ENCODE measurements at places on chromosomes 2 and 18.

- peak; percentile 45 for DNase-seq
These were observed 83.7 kb upstream of the B3GNT2 start for GRCh38 chr2:62112179-62112578.

DNA sequence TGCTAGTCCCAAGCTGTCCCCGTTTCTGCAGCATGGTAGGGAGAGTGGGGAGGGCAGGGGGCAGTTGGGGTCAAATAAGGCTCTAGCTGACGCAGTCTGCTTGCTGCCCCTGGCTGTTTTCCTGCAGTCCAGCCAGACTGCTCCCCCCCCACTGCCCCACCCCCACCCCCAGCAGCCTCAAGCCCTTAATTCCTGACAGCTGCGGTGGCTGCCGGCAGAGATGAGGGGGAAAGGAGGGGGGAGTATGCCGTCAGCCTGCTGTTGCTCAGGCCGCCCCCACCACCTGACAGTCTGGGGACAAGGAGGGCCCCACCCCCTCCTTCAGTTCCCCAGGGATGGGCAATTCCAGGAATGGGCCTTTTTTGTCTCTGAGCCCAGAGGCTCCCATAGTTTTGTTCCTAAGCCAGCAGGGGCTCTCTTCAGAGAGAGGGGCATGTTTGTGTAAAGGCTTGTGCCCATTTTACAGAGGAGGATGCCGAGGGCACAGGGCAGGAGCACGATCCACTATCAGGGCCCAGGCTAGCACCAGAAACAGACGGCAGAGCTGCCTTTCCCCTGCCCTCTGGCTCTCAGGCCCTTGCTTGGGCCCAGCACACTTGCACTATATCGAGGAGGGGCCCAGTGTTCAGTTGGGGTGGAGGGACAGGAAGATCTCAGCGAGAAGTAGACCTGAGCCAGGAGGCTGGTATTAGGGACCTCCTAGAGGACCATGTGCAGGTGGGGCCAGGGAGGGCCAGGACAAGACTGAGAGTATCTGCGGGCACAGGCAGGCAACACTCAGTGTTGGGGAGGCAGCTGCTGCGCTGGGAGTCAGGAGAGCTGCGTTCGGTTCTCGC, 1.5 kb upstream of the WNT10A start:
- DNase-seq = no peak

DNA sequence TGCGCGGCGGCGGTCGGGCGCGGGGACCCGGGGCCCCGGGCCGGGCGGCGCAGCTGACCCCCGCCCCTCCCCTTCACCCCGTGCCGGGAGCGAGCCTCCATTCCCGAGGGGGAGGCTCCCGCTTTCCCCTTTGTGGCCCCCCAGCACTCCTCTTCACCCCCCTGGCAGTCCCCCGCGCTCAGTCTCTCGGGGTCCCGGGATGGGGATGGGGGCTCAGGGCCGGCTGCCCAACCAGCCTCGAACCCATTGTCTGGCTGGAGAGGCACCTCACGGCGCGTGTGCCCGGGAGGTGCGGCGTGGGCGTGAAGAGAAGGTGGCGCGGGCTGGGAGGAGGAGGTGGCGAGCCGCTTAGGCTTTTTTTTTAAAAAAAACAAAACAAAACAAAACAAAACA, 748 bp downstream of the FMNL2 start:
- DNase-seq = peak; percentile 32

- DNase-seq = no peak
These were observed 297.9 kb downstream of the LRATD1 start for GRCh38 chr2:14930441-14930840.

GRCh38 chr2:150133623-150134022, 353.8 kb downstream of the RND3 start:
- no peak for DNase-seq

DNA sequence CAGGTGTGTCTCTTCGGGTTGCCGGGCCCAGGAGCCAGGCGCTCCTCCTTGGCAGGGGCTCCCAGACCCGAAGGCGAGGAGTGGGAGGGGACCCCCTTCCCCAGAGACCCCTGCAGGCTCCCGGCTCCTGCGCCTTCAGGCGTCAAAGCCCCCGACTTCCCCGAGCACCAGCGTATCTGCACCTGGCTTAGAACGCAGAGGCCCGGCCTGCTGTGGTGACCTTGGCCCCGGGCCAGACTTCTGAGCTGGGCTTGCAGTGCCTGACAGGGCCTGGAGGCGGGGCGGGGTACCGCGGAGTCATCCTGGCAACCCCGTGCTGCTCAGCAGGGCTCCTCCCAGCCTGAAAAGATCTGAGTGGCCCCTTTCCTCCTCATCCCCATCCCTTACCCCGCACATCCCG, 27.0 kb downstream of the SKA1 start:
- DNase-seq = peak; percentile 38

GRCh38 chr2:241867776-241868420, 1.6 kb upstream of the RTP5 start:
- no peak for DNase-seq

DNA sequence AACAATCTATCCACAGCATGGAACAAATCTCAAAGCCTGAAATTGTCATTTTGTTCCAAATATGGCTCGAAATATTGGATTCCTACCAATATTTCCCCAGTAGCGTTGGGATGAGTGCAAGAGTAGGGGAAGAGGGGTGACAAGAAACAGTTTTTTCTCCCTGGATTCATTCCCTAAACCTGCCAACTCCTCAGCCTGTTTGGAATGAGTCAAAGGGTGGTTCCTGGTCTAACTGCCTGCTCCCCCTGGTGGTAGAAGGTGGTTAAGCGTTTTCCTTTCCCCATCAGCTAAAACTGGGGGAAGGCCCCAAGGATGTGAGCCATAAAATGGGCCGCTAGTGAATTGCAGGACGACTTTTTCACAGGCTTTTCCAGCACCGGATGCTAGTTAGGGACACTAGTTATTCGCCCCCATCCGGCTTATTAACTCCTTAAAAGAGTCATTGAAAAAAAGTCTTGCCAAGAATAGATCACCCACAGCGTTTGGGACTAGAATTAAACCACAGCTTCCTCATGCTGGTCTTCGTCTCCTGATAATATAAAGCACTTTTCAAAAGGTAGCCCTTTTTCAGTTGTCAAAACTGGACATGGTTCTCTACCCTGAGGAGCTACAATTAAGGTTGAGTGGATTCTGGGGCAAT, 72.5 kb downstream of the DHRS9 start:
- peak; percentile 18 for DNase-seq

DNA sequence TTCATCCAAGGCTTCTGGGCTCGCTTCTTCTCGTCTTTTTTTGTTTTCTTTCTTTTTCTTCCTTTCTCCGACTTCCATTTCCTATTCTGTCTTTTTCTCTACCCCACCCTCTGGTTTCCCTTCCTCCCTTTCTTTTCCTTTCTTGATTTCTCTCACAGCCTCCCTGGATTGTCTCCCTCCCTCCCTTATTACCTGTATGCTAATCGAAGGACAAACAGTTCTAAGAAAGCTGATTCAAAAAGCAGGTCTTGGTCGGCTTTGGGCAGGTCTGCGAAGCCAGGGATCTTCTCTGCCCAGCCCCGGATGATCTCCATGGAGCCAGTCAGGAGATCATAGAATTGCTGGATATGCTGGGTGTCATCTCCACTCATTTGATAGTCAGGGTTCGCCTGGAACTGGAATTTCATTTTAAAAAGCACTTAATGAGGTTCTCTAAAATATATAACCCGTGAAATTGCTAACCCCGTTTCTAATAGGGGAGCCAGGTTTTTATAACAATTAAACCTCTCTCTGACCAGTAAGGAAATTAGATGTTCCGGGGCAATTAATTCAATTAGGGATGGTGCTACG, 5.9 kb downstream of the NR4A2 start:
- no peak for DNase-seq

GRCh38 chr2:144376460-144376859, 143.5 kb downstream of the ZEB2 start:
- no peak for DNase-seq

- DNase-seq = no peak
These were observed 145.5 kb downstream of the ADCYAP1 start for GRCh38 chr18:1050012-1050657.

DNA sequence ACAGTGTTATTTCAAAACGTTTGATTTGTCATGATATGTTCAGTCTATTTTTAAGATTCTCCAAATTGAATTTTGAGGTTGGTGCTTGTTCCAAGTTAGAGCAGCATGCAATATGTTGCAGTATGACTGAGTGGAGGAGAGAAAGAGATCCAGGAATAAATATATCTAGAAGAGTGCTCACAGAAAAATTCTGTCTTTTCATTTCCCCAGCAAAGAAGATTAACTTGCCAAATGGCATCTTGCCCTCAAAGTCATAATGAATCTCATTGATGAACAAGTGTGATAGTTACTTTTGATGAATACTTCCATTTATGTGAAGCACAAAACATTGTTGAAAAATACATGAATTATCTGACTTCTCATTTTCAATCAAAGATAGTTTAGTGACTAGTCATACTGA, 95.9 kb downstream of the KCNJ3 start:
- DNase-seq = no peak

- peak; percentile 23 for DNase-seq
These were observed 860.6 kb upstream of the ZEB2 start for GRCh38 chr2:145380436-145381017.

DNA sequence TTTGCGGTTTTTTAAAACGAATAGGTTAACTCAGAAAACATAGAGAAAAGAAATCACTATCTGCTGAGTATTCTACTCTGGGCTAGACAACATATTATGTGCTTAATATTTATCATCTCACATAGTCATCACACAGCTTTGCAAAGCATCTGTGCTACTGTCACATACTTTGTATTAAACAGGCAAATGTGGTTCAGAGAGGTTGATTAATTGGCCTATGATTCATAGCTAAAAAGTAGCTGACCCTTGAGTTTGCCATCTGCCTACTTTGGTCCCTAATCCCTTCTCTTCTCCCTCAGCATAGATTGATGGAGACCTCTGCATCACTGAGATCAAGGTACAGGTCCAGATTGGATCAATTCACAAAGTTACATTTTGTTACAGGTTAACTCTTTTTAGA, 21.4 kb downstream of the ANKRD30B start:
- DNase-seq = no peak

DNA sequence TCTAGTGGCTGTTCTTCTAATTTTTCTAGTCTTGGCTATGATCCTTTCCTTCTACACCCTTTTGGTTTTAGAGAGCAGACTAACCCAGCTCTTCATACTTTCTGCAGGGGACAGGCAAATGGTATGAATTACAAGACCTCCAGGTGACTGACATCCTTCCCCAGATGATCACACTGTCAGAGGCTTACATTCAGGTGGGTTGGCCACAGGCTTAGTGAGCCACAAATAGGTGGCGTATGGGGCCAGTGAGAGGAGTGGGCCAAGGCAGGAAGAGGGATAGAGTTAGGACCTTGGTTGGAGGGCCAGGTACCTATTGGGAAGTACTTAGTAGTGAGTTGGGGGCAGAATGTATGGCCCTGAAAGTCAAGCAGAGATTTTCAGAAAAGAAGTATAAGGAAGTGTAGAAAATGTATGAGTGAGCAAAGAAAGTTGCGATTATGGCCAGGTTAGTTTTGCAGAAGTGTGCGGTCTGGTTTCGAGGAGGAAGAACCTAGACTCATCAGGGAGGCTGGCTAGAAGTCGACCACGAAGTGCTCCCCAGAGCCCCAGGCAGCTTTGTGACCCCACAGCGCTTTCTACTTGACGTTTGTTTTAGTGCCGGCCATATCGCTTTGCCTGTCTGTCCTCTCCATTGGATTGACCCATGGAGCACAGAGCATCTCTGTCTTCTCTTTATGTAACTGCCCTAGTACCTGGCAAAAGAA, 20.0 kb downstream of the SFTPB start:
- DNase-seq = no peak

- DNase-seq = no peak
These were observed 4.4 kb downstream of the DYNC2LI1 start for GRCh38 chr2:43778233-43778632.

- DNase-seq = no peak
These were observed 126.7 kb downstream of the GALNT14 start for GRCh38 chr2:31011587-31011986.

DNA sequence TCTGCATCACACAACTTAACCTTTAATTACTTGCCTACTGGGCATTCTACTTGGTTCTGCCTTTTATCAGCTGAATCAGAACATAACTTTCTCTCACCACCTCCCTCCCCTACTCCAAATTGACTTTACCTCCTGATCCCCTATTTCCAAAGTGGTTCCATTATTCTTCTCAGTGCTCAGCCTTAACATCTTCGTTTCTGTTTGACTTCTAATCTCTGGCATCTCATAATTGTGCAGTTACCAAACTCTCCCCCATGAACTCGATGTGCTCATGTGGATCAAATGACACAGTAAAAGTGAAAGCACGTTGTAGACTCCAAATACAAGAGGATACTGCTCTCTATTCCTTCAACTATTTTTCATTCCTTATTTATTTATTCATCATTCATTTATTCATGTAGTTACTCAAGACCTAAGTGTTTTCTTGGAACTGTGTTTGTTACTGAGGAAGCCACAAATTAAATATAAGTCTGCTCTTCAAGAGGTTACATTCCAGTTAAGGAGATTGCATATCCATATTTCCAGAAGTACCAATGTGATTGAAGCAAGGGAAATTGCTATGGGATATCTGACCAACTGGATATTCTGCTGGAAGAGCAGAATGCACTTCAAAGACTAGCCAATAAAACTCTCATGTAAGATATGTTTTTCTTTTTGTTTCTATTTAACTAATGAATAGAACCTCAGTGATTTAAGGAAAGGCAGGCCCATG, 158.8 kb downstream of the TMEFF2 start:
- DNase-seq = no peak

GRCh38 chr2:69375494-69376353, 11.3 kb downstream of the GFPT1 start:
- DNase-seq = peak; percentile 21

DNA sequence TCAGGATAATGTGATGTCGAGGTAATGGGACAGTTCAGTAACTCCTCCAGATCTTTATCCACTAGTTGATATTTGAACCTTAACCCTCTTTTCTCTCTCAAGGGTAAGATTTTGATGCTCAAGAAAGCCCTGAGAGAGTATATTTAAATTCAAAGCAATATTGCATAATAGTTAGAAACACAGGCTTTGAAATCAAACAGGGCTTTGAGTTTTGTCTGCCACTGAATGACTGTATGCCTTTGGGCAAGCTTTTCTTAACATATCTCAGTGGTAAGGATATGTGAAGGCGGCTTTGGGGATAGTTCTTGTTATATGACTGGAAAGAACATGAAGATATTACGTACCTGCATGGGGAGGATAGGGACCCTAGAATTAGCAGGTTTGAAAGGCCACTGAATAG, 11.1 kb downstream of the ITPRID2 start:
- no peak for DNase-seq

- no peak for DNase-seq
These were observed 40.2 kb downstream of the INPP4A start for GRCh38 chr2:98484652-98485452.

- DNase-seq = no peak
These were observed 147.6 kb downstream of the CYP26B1 start for GRCh38 chr2:72000110-72000509.

- DNase-seq = no peak
These were observed 21.4 kb upstream of the TMEM177 start for GRCh38 chr2:119657466-119658145.

- peak; percentile 52 for DNase-seq
These were observed 128.6 kb downstream of the ZFP36L2 start for GRCh38 chr2:43097644-43098408.

DNA sequence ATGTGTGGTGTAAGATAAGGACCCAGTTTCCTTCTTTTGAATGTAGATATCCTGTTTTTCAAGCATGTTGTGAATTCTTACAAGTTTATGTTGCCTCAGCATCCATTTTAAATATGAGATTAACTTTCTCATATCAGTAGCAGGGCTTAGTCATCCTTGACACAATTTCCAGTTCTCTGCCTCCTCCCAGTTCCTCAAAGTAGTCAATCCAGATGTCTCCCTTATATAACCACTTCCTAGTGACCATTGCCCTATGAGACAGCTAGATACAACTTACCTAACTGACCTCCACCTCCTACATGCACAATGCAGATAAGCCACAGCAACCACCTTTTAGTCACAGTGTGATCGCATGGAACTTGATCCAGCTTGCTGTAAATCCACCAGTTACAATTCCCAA, 269.2 kb upstream of the ZNF521 start:
- no peak for DNase-seq

All from umbilical cord (tissue), 2 donors.